Endodermal cell (in vitro differentiated cells): ENCODE measurements at places on chromosomes 3 and 15. TPM values are rescaled to one million over a fixed set of nuclear protein-coding genes. Genes with fewer than 3 reads are reported as not detected.

- no peak for DNase-seq
These were observed 31.8 kb downstream of the UPK1B start for GRCh38 chr3:119205209-119205608.

The TIMP4 gene
- 4.4 and 5.7 TPM in 2 replicates for total RNA-seq

The DNAH12 gene
- 0.25 and 0.77 TPM in 2 replicates for total RNA-seq

The ANXA2 gene
- 392 to 471 TPM (median 392 TPM) in 3 replicates for total RNA-seq

DNA sequence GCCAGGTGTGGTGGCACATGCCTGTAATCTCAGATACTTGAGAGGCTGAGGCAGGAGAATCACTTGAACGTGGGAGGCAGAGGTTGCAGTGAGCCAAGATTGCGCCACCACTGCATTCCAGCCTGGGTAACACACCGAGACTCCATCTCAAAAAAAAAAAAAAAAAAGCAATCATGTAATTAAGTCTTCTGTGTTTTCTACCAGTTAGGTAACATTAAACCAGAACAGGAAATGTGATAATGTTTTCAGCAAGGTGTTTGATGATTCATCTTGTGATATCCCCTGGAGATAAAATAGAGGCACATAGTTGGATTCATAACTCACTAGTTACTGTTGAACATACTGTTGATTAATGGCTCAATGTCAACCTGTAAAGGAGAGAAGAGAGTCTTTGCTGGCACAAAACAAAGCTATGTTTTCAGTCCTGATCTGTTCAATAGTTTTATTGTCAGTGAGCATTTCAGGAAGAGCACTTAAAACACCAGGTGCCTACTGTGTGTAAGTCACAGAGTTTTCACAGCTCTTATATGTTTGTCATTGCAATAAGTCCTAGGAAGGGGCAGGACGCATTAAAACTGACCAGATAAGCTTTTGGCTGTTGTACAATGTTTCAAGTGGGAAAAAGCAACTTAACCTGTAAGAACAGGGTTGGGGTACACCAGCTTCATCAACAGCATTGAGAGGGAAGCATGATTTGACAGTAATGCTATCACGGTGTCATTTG, 19.5 kb downstream of the DNAJB11 start:
- DNase-seq, result no peak

The SKOR1 gene
- total RNA-seq, result 0.14 and 0.37 TPM in 2 replicates

- no peak for DNase-seq
These were observed 54.6 kb downstream of the MCCC1 start for GRCh38 chr3:183044547-183045229.

- no peak for DNase-seq
These were observed 25.0 kb downstream of the SEC61A1 start for GRCh38 chr3:128077202-128077624.

The PP2D1 gene
- total RNA-seq, result not detected in 2 replicates

GRCh38 chr15:39251413-39252133, 329.3 kb upstream of the THBS1 start:
- no peak for DNase-seq

GRCh38 chr3:101043687-101044078, 50.5 kb upstream of the ABI3BP start:
- no peak for DNase-seq

The GOLGA8J gene
- total RNA-seq, result not detected in 2 replicates

- DNase-seq, result no peak
These were observed 26.6 kb upstream of the SLMAP start for GRCh38 chr3:57729334-57730045.

The UBAP1L gene
- total RNA-seq, result 2.8 and 4.2 TPM in 2 replicates

DNA sequence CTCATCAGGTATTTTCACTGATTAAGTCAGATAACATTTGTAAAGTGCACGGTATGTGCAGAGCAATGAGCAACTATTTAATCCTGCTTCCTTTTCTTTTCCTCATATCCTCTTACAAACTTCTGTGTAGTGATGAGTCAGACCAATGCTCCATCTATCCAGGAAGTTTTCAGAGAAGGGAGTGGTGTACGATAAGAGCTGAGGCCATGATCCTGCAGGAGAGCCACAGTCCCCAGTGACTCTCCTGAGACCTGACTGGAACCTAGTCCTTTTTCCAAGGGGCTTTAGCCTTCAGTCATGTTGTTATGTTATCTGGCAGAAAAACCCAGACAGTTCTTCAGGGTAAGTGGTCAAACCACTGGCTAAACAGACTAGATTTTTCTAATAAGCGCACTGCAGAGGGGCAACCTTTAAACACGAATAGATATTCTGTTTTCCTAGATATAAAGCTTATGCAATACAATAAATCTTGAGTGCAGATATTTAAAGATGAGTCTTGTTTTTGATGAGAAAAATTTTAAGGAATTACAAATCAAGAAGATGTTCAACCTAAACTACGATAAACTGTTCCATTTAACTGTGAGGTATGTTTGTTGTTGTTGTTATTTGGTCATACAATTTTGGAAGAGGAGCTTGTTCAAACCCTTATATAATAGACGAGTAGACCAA, 110.5 kb upstream of the RAP2B start:
- no peak for DNase-seq

DNA sequence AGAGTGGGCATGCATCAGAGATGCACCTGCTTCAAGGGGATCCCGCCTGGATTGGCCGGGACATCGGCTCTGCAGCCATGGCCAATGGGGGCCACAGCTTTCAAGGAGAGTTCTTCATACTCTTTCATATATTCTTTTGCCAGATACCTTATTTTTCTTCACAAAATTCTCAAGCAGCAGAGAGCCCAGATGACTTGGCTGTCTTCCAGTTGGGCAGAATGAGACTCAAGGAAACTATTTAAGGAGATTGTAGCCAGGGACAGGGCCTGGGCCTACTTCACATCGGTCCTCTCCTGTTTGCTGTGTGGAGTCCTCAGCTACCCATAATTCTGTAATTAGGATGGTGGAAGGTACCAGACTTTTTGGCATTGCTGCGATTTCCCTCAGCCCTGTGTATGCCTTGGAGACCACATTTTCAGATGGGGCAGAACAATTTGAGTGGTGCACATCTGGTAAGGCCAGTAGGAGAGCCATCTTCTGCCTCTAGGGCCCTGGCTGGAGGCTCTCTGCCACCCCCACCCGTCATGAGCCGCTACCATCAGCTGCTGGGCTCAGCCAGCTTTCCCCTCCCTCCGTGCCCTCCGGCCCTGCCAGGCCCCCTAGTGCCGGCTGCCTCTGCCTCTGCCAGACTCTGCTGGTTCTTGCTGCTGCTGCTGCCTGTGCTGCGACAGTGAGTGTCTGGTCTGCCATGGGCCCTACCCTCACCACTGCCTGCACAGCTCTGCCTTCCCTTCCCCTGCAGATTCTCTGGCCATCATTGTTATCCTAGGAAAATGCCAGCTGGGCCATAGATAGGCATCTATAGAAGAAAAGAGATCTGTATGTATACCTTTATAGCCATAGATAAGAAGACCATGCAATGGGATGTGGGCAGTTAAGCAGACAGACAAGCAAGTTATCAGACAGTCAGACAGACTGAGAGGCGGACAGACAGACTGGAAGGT, 6.7 kb downstream of the PLIN1 start:
- no peak for DNase-seq

DNA sequence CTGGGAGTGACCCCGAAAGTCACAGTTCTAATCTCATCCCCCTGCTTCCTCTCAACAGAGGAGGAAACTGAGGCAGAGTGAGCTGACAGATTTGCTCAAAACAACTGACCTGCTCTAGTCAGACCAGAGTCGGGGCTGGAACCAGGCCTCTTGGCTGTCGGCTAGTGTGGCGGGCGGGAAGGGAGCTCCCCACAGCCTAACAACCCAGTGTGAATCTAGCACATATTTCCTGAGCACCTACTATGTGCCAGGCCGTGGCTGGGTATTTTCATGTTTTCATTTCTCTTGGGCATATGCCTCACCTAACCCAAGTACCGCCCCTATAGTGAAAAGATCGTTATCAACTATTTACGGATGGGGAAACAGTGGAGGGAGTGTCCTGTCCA, 27.2 kb downstream of the GRIP2 start:
- DNase-seq, result peak; percentile 29

The CRBN gene
- 35.3 to 56.0 TPM (median 42.1 TPM) in 3 replicates for total RNA-seq

The LTF gene
- total RNA-seq, result 0.18 and 0.31 TPM in 2 replicates

GRCh38 chr3:125267460-125267859, 54.9 kb upstream of the SLC12A8 start:
- DNase-seq, result no peak

DNA sequence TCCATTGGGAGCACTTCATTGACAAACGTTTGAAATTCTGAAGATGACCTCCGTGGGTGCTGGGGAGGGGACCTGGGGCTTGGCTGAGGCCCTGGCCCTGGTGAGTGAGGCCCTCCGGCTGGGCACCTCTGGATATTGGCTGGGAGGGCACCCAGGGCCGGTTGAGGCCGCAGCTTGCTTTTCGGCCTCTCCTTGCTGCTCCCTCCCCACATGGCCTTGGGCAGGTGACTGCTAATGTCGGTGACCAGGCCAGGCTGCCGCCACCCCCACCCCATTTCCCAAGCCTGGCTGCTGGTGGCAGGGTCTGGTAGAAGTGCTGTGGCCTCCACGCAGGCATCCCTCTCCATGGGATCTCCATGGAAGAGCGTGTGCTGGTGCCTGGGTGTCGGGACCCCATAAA, 39.5 kb downstream of the TM2D3 start:
- no peak for DNase-seq

The CPLX3 gene
- 0.63 TPM in 1 of 3 replicates, not detected in the others for total RNA-seq

The NEIL1 gene
- 17.8 and 20.2 TPM in 2 replicates for total RNA-seq

- no peak for DNase-seq
These were observed 88.6 kb upstream of the ZNF385D start for GRCh38 chr3:21839592-21839991.

DNA sequence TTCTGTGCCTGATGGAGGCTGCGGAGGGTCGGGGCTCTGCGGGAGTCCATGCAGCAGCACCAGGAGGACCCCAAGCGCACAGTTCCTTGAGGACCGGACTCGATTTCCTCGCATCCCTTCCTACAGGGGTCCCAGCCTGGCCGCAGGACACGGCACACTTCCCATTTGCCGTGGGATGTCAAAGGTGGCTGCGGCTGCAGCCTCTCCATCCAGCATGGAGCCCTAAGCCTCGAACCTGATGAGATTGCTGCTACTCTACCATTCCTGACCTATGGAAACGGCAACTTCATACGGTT, 40.6 kb downstream of the RGMA start:
- DNase-seq, result no peak

The GRAMD2A gene
- total RNA-seq, result 1.7 and 2.0 TPM in 2 replicates

DNA sequence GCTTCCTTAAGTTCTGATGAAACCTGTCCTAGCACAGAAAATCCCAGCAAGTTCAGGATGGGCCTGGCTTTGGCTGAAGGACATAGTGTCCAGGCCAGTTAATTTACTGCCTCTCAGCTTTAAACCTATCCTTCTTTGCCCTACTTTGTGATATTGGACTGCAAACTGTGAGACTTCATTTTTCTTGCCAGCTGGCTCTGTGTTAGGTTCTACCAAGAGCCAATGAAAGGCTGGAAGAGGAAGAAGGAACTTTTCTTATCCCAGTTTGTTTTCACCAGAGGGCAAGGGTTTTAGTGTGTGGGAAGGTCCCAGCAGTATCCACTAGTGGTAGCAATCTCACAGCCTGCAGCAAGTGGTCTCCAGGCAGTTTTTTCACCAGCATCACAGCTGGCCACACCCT, 18.2 kb downstream of the DCUN1D1 start:
- DNase-seq, result no peak

DNA sequence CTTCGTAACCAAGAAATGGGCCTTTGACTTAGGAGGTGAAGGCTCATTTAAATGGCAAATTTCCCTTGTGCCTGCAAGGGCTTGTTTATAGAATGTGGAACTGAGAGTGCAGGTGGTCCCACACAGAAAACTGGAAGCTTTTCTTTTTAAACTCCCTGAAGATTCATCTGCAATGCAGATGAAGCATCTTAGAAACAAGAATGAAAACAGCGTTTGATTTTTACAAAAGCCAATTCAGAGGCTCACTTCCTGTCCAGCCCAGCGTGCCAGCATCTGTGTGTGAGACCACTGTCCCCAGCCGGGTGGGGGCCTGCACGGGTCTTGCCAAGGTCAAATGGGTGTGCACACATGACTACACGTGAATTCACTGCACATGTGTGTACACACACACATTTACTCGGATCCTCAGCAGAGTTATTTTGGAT, 94.7 kb downstream of the LINGO1 start:
- no peak for DNase-seq

- no peak for DNase-seq
These were observed 13.4 kb downstream of the FOXL2NB start for GRCh38 chr3:138960417-138960852.

The GOLGA6L7 gene
- total RNA-seq, result 0.15 TPM in 1 of 2 replicates, not detected in the other

The CLDN18 gene
- 0.13 and 0.20 TPM in 2 replicates for total RNA-seq

The CRYGS gene
- total RNA-seq, result 0.54 to 2.0 TPM (median 1.8 TPM) in 3 replicates

- no peak for DNase-seq
These were observed 42.9 kb upstream of the RPL32 start for GRCh38 chr3:12884186-12884680.
